ENCODE measurements at places on chromosomes 4 and X.

- no peak for DNase-seq
Measured at GRCh38 chrX:68833855-68834331, 5.1 kb downstream of the EFNB1 start.

DNA sequence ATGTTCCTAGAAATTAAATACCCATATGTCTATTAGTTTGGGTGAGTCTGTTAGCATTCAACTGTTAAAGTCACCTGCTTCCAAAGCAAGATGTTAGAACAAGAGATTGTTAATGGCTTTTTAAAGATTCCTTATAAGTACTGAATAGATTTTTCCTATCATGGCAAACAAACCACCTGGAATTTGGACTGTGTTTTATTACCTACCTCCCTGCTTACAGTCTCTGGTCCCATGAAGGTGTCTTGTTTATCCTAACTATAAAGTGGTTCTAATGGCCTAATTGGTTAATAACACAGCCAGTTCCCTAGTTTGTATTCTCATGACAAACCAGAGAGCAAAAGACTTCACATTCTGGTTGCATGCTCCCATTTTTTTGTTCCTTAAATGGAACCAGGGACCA, 149.5 kb downstream of the PPP1R2C start:
- DNase-seq: no peak

DNA sequence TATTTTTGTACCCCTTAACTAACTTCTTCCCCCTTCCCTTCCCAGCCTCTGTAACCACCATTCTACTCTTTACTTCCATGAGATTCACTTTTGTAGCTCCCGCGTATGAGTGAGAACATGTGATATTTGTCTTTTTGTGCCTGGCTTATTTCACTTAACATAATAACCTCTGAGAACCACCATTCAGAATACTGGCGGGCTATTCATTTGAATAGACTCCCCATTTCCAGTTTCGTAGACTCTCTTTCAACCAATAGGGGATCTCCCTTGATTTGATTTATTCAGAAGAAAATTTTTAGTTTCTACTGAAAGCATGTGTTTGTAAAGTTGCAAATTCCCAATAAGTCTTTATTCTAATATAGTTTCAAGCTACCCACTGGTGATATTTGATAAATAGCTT, 117.2 kb downstream of the GATB start:
- no peak for DNase-seq

GRCh38 chrX:17817251-17817650, 43.8 kb downstream of the RAI2 start:
- no peak for DNase-seq

DNA sequence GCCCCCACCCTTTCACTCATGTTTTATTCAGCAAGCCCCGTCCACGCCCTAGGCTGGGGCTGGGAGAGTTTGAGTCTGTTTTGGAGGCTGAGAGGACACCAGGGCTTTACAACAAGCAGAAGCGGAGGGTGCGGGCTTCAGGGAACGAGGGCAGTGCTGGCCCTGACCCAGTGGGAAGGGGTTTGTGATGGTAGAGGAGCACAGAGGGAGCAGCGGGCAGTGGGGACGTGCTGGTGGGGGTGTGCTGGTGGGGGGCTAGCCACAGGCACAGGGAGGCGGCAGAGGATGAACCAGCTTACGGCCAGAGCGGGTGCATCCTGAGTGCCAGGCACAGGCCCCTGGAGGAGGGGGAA, 26.4 kb downstream of the NSG1 start:
- no peak for DNase-seq

GRCh38 chr4:170242471-170242870, 152.7 kb upstream of the AADAT start:
- DNase-seq: no peak

- no peak for DNase-seq
Measured at GRCh38 chrX:19130628-19131027, 8.4 kb upstream of the ADGRG2 start.

GRCh38 chrX:12223650-12224049, 85.4 kb downstream of the FRMPD4 start:
- DNase-seq: no peak

Measured in GDM1 (cell line).